ENCODE measurements at places on chromosomes 4 and X. TPM values are rescaled to one million over a fixed set of nuclear protein-coding genes. Genes with fewer than 3 reads are reported as not detected.

Gene RBMXL3
- not detected for total RNA-seq

DNA sequence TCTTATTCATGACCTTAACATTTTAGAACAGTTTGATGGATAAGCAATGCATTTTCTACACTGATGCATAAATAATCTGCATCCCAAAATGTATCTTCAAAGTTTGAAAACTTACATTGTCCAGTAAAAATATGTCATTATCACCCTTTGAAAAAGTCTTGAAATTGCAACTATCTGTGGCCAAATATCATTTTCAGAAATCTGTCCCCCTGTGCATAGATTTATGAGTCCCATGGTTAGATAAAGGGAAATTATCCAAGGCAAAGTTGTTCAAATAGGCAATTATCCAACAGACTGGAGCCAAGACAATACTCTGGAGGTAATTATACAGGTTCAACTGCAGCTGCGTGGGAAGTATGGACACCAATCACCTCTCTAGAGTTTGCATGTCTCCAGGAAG, 182.5 kb upstream of the INTU start:
- no peak overlapping the region for H3K4me3 ChIP-seq
- DNase-seq = no peak
- no peaks in the 10 kb centered on the region for H3K36me3 ChIP-seq
- no peaks in the 10 kb centered on the region for H3K27me3 ChIP-seq
- H3K4me1 ChIP-seq = no peaks in the 10 kb centered on the region
- no peak overlapping the region for H3K27ac ChIP-seq

- peak; percentile 6 for DNase-seq
- peak overlapping the region; percentile 97 for H3K4me3 ChIP-seq
- H3K36me3 ChIP-seq = no peaks in the 10 kb centered on the region
- no peaks in the 10 kb centered on the region for H3K27me3 ChIP-seq
- peaks cover 59% of the 10 kb centered on the region for H3K4me1 ChIP-seq
Measured at GRCh38 chr4:87005690-87006425, 71.0 kb downstream of the AFF1 start.

DNA sequence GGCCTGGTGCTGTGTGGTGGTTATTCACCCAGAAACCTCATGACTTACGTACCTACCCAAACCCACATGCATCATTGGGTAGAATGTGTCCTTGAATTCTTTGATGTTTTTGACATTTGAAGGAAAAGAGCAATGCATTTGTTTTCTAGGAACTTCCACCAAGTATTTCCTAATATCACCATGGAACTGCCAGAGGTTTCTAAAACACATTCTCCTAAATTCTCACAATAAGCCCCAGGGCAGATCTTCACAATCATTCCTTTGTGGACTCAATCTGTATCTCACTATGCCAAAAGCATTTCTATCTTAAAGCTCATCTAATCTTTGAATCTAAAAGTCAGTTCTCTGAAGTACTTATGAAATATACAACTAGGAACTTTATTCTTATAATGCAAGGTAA, 8.3 kb upstream of the ODAM start:
- peaks cover 8% of the 10 kb centered on the region for H3K4me1 ChIP-seq
- DNase-seq = no peak
- H3K27me3 ChIP-seq = no peaks in the 10 kb centered on the region
- H3K27ac ChIP-seq = no peak overlapping the region
- no peaks in the 10 kb centered on the region for H3K36me3 ChIP-seq

GRCh38 chr4:120025516-120025915, 41.1 kb downstream of the MAD2L1 start:
- no peak overlapping the region for H3K27ac ChIP-seq
- no peak overlapping the region for H3K4me3 ChIP-seq
- no peak for DNase-seq
- no peaks in the 10 kb centered on the region for H3K36me3 ChIP-seq

Gene XAGE1A
- total RNA-seq = not detected

Gene ADAMTS3
- total RNA-seq = 2.7 TPM

DNA sequence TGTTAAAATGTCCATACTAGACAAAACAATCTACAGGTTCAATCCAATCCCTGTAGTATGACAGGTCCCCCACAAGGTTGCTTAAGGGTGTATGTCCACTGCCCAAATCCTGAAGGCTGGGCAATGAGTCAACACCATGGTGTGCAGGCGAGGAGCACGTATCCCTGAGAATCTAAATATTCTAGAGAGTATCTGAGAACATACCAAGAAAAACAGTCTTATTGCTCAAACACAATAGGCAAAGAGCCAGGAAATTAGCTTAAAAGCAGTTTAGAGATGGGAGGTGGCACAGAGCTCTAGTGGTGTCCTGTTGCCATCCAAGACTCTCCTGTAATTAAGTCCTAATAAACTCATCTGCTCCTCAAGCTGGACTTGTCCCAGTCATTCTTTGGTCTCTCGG, 37.0 kb downstream of the RCHY1 start:
- H3K4me3 ChIP-seq = no peak overlapping the region
- H3K36me3 ChIP-seq = peaks cover 37% of the 10 kb centered on the region
- no peak overlapping the region for H3K27ac ChIP-seq
- H3K27me3 ChIP-seq = no peaks in the 10 kb centered on the region

DNA sequence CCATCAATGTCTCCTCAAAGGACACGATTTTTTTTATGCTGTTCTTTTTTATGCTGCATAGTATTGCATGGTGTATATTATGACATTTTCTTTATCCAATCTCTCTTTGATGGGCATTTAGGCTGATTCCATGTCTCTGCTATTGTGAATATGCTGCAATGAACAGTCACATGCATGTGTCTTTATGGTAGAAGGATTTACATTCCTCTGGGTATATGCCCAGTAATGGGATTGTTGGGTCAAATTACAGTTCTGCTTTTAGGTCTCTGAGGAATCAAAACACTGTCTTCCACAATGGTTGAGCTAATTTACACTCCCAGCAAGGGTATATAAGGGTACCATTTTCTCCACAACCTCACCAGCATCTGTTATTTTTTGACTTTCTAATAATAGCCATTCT, 113.9 kb downstream of the GRIA3 start:
- no peak overlapping the region for H3K27ac ChIP-seq
- DNase-seq = no peak
- no peaks in the 10 kb centered on the region for H3K27me3 ChIP-seq
- no peaks in the 10 kb centered on the region for H3K4me1 ChIP-seq
- no peak overlapping the region for H3K4me3 ChIP-seq

GRCh38 chr4:13511101-13511500, 27.0 kb upstream of the RAB28 start:
- H3K27ac ChIP-seq = no peak overlapping the region
- no peak for DNase-seq
- no peaks in the 10 kb centered on the region for H3K36me3 ChIP-seq
- H3K27me3 ChIP-seq = peaks cover 3% of the 10 kb centered on the region
- no peak overlapping the region for H3K4me3 ChIP-seq

Gene ARX
- 0.16 TPM for total RNA-seq

- no peaks in the 10 kb centered on the region for H3K27me3 ChIP-seq
- DNase-seq = no peak
Measured at GRCh38 chr4:150140774-150141400, 62.6 kb downstream of the DCLK2 start.

Gene FAM13A
- 18.1 TPM for total RNA-seq

- H3K36me3 ChIP-seq = no peaks in the 10 kb centered on the region
- no peaks in the 10 kb centered on the region for H3K27me3 ChIP-seq
- no peak overlapping the region for H3K4me3 ChIP-seq
- no peak for DNase-seq
Measured at GRCh38 chr4:179415037-179415846, 1973.0 kb upstream of the AGA start.

Gene TENM3
- total RNA-seq = 46.9 TPM

GRCh38 chr4:167713756-167714155, 378.6 kb upstream of the ANXA10 start:
- H3K4me1 ChIP-seq = no peaks in the 10 kb centered on the region
- no peak for DNase-seq
- no peaks in the 10 kb centered on the region for H3K27me3 ChIP-seq
- H3K27ac ChIP-seq = no peak overlapping the region
- H3K36me3 ChIP-seq = no peaks in the 10 kb centered on the region

DNA sequence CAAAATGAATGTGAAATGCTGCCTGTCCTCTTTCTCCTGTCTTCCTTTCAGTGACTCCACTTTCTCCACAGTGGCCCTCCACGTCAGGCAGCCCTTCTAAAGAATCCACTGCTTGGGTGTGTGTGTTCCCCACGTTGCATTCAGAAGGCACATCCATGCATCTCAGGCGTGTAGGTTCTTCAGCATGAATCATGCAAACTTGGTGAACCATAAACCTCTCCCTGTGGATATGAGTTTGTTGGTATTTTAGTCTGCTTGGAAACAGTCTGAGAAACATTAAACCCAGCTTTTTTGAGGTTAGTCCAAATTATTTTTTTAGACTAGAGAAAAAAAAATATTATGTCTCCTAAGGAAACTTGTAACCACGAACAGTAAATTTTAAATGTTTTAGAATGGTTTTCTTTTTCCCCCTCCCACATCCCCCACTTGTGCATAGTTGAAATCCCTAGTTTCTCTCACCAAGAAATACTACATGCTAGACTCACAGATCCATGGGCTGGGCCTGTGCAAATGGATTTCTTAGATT, 251.6 kb downstream of the CBR4 start:
- H3K27ac ChIP-seq = no peak overlapping the region
- no peaks in the 10 kb centered on the region for H3K4me1 ChIP-seq
- no peak for DNase-seq
- H3K36me3 ChIP-seq = peaks cover 8% of the 10 kb centered on the region

Gene SSX2
- total RNA-seq = not detected

DNA sequence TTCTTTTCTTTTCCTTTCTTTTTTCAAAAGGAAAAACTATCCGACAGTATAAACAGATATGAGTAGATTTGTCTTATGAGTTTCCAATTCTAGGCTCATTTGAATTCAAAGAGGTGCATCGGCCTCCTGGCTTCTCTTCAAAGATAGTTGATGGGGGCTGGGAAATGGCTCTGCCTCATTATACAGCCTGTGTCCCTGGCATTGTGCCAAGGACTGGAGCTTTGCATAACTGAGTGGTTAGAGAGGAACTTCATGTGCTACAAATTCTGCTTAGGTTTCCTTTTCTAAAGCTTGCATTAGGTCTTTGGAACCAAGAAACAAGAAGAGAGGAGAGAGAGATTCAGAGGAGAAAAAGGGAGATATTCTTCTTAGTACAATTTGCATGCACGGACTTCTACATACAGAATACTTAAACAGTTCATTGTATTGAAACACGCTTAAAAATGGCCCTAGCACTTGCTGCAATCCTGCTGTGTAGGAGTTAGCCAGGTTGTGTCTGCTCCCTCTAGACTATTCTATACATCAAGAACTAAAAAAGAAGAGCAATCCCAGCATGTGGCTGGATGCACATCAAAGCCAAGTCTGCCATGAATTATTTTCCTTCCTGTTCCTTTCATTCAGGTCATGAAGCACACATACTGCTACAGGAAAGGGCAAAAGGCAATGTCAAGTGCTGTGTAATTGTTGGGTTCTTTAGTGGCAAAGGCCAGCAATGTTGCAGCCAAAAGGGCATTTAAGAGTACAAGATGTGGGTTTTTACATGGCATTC, 70.9 kb downstream of the INTS12 start:
- peaks cover 10% of the 10 kb centered on the region for H3K4me1 ChIP-seq
- H3K4me3 ChIP-seq = no peak overlapping the region
- no peak overlapping the region for H3K27ac ChIP-seq
- H3K27me3 ChIP-seq = peaks cover 35% of the 10 kb centered on the region

Gene TMEM271
- total RNA-seq = 0.32 TPM

DNA sequence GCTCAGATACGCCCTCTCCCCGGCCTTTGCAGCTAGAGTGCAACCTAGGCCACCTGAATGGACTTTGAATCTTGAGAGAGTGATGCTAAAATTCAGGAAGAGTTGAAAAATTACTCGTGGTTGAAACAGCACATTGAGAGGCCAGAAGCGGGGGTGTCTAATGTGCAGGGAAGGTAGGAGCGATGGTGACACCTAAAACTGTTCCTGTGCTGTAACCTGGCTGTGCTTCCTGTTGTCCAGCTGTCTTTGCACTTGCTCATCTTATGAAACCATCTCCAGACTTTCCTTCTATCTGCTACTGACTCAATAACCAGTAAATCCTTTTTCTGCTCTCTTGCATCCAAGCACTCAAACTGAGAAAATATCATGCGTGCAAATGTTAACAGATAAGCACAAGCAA, 106.4 kb upstream of the RPS6KA3 start:
- no peaks in the 10 kb centered on the region for H3K36me3 ChIP-seq
- H3K27me3 ChIP-seq = no peaks in the 10 kb centered on the region
- H3K27ac ChIP-seq = no peak overlapping the region
- no peak overlapping the region for H3K4me3 ChIP-seq
- no peaks in the 10 kb centered on the region for H3K4me1 ChIP-seq
- no peak for DNase-seq

Gene SATL1
- total RNA-seq = 0.18 TPM

DNA sequence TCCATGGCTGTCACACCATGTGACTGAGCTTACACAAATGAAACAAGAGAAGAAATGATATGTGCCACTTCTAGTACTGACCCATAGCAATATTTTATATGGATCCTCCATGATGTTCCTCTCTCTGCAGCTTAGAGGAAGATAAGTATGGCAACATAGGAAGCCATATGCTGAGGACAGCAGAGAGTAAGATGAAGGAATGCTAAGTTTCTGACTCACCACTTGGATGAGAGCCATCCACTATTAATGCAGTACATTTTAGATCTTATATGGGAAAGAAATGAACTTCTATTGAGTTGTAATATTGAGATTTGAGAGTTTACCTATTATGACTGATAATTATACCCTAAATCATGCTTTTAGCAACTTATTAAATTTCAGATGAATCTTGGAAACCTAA, 386.9 kb upstream of the MAOA start:
- H3K27me3 ChIP-seq = no peaks in the 10 kb centered on the region
- H3K36me3 ChIP-seq = peaks cover 5% of the 10 kb centered on the region
- no peak overlapping the region for H3K27ac ChIP-seq
- DNase-seq = no peak
- no peaks in the 10 kb centered on the region for H3K4me1 ChIP-seq

- no peak overlapping the region for H3K27ac ChIP-seq
- DNase-seq = no peak
- peaks cover 4% of the 10 kb centered on the region for H3K4me1 ChIP-seq
- no peak overlapping the region for H3K4me3 ChIP-seq
- H3K27me3 ChIP-seq = no peaks in the 10 kb centered on the region
Measured at GRCh38 chr4:4800646-4801408, 58.6 kb upstream of the MSX1 start.

DNA sequence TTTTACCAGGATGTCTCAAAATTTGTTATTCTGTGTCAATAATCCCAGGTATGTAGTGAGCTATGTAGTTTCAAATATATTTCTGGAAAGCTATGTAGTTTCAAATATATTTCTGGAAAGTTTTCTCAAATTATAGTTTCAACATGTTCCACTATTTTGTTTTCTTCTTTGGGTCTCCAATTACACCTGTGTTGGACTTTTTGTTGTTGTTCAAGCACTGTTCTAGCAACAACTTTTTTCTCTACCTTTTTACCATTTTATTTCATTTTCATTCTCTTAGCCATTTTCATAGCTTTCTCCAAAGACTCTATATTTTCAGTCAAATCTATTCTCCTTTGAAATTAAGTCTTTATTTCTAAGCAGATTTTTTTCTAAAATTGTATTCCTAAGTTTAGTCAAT, 88.4 kb downstream of the LCORL start:
- H3K36me3 ChIP-seq = peaks cover 50% of the 10 kb centered on the region
- no peaks in the 10 kb centered on the region for H3K27me3 ChIP-seq
- no peak for DNase-seq
